Stimulated activated naive CD8-positive, alpha-beta T cell treated with anti-CD3 and anti-CD28 coated beads, Interleukin-15, amount 100 ng/mL, for 72 hours (primary cell): ENCODE measurements at places on chromosomes 4 and X.

GRCh38 chrX:1205681-1206611 lies 6.5 kb downstream of the CRLF2 start:
- DNase-seq: peak; percentile 61

- DNase-seq: no peak
These were observed 176.8 kb upstream of the MBNL3 start for GRCh38 chrX:132665676-132666075.

- DNase-seq: peak; percentile 30
These were observed at the start of gene EDA2R for GRCh38 chrX:66638591-66639500. Gene EDA2R, minus strand, starts transcription at chrX:66639078. Its CDS starts 23,058 bp downstream, at chrX:66616020.

DNA sequence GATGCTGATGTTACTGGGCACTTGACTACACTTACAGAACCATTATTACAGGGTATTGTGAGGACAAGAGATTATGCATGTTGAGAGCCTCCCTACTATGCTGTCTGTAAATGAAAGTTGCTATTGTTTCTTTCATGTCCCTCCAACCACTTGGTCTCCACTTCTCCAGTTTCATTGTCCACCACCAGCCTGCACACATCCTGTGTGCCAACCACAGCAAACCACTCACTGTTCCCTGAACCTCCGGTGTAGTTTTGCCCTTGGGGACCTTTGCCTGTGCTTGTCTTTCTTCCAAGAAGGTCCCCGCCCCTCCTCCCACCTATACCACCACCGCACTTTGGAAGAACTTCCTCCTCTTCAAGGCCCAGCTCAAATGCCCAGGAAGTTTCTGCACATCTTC lies 43.1 kb upstream of the AFF2 start:
- DNase-seq: no peak

DNA sequence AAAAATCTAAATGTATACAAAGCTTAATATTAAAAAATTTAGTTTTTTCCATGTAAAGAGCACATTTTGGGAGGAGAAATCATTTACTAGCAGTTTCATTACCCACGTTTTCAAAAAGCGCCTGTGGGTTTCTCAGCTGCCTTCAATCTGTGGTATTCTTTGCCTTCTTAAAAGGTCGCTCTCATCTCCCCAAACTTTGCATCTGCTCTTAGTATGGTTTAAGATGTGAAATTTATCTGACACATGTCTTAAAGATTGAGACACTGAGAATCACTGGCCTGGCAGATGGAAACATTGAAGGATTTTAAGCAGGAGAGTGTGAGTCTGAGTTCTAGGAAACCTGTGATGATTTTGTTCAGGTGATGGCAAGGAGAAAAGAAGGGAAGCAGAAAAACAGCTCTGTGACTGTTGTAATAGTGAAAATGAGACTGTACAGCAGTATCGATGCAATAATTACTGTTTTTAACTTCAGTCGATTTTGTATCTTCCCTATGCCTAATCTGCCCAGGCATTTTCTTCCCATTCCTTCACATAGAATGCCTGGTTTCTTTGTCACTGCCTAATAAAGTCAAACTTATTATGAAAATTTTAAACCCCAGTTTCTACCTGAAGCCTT lies 75.9 kb downstream of the PAQR3 start:
- DNase-seq: no peak

- no peak for DNase-seq
These were observed 112.9 kb downstream of the CPZ start for GRCh38 chr4:8705161-8706145.

DNA sequence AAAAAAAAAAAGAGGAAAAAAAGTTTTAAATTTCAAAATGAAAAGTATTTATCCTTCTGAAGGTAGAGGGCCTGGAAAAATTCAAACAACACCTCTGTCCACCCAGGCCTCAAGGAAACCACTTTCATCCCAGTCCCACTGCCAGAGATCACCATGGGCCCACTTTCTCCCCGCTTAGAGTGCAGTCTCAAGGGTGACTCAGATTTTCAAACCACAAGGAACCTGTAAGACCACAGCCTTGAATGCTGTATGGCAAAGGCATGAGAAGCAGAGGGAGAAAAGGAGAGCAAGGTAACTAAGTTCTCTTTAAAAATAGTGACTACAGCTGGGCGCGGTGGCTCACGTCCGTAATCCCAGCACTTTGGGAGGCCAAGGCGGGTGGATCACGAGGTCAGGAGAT lies 87.9 kb upstream of the PACRGL start:
- no peak for DNase-seq

- DNase-seq: no peak
These were observed 195.6 kb downstream of the SNCA start for GRCh38 chr4:89641367-89641687.

DNA sequence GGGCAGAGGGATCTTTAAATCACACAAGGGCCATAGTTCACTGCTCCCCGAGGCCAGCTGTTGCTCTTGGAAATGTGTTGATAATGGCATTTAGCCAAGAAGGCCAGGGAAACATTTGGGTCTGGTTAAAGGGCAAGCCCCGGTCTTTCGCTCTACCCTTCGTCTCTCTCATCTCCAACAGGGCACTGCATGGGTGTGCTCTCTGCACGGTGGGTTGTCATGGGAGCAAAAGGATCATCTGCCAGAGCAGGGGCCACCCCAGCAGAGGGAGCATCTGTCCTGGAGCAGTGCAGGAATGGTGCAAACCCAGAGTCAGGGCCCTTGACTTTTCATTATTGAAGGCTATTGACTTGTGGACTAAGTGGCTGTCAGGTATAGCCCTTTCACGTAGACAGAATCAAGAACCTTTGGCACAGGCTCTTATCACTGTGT lies 22.7 kb upstream of the PGRMC2 start:
- DNase-seq: no peak

DNA sequence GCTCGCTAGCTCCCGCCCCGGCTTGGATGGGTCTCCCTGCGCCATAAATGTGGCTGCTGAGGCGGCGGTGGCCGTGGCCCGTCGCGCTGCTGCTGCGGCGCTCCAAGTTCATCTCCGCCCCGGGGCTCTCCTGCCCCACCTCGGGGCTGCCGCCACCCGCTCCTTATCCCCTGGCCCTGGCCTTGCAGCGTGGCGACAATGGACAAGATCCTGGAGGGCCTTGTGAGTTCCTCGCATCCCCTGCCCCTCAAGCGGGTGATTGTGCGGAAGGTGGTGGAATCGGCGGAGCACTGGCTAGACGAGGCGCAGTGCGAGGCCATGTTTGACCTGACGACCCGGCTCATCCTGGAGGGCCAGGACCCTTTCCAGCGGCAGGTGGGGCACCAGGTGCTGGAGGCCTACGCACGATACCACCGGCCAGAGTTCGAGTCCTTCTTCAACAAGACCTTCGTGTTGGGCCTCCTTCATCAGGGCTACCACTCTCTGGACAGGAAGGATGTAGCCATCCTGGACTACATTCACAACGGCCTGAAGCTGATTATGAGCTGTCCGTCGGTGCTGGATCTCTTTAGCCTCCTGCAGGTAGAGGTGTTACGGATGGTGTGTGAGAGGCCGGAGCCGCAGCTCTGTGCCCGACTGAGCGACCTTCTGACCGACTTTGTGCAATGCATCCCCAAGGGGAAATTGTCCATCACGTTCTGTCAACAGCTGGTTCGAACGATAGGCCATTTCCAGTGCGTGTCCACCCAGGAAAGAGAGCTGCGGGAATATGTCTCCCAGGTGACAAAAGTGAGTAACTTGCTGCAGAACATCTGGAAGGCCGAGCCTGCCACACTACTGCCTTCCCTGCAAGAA lies 763 bp downstream of the USP38 start:
- DNase-seq: no peak

DNA sequence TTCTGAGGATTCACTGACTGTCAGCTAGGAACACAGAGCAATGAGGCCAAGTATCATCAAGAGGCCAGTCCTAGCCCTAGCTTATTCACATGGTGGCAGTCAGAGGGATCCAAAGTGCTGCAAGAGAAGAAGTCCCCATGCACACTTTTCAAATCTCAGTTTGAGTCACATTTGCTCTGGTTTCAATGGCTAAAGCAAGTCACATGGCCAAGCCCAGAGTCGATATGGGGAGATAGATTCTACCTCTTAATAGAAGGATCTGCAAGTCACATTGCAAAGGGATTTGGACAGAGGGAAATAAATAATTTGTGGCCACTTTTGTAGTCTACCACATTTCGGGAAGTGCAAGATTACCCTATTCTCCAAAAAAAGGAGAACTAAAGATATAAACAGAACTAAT lies 3.7 kb upstream of the LCORL start:
- no peak for DNase-seq
